ENCODE measurements at places on chromosomes 2 and 18.

- DNase-seq = peak; percentile 28
These were observed 98.3 kb downstream of the PIK3C3 start for GRCh38 chr18:42053188-42053781.

- no peak for DNase-seq
These were observed 420.7 kb downstream of the METTL4 start for GRCh38 chr18:2150566-2150965.

DNA sequence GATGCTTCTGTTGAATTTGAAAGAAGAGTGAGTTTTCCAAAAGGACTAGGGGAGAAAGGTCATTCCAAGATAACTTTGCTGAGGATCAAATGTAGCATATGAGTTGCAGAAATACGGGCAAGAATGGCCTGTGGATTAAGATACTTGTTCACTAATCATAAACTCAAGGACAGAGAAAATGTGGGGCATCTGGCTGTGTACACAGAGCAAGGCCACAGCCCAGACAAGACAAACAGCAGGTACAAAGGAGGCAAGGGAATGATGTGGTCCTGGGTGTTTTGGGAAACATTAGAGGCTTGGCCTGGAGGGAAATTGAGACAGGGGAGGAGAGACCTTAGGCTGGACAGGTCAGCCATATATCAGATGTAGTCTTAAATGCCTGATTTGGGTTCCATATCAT, 254.8 kb downstream of the TTC32 start:
- no peak for DNase-seq

- no peak for DNase-seq
These were observed 162.6 kb downstream of the QPCT start for GRCh38 chr2:37507051-37507410.

DNA sequence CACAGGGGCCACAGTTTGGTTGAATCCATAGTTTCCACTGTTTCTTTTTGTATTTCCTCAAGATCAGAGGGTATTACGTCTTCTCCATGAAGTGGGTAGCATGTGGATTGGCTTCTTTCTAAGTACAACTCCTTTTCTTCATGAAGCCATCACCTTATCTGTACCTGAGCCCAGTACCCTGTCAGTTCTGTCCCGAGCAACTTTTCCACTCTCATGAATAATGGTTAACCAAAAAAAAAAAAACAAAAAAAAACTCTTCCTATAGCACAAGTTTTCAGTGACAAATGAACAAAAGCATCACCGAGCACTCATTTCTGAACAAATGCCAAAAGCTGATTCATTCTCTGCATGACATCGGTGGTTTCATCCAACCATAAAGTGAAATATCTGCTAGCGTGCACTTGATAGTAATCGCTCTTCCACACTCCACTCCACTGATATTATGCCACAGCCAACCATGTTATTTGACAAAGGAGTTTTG, 53.0 kb upstream of the CCDC150 start:
- peak; percentile 81 for DNase-seq

- DNase-seq = no peak
These were observed 3.8 kb upstream of the SEMA4C start for GRCh38 chr2:96873651-96874096.

GRCh38 chr2:208265801-208266552, at the start of gene PIKFYVE:
TSS of gene PIKFYVE (plus strand) at chr2:208266255. CDS start at chr2:208271520, 5,265 bp downstream.
- peak; percentile 98 for DNase-seq

GRCh38 chr2:168490015-168490874, 34.2 kb downstream of the CERS6 start:
- peak; percentile 63 for DNase-seq

GRCh38 chr2:228344531-228344930, 163.0 kb upstream of the SPHKAP start:
- no peak for DNase-seq

DNA sequence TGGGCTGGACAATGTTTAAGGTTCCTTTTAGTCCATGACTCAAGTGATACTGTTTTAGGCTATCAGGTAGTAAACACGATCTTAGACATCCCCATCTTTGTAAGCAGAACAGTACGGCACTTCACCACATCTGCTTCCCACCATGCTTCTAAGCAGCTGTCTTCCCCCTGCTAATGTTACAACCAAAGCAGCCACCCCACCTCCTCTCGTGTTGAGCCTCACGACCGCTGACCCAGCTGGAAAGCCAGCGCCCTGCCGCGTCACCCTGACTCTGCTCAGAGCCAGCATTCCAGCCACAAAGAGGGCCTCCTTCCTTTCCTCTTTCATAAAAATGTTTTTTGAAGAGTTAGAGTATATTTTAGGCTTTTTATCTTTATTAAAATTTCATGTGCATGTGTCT, 9.4 kb downstream of the MTERF4 start:
- peak; percentile 61 for DNase-seq

DNA sequence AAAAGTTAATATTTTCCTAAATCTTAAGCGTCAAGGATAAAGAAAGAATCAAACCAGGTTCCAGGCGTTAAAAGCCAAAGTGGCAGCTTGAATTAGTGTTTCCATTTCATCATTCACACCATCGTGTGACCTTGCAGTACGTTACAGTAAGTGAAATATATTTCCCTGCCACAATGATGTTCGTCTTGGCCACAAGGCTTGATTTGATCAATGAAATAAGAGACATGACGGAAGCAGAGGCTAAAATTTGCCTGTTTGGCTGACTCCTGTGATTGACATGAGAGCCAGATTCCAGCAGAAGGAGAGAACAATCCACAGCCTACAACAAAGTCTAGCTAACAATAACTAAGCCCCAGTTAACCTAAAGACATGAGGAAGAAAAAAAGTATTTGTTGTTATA, 62.0 kb downstream of the ASXL2 start:
- no peak for DNase-seq

- no peak for DNase-seq
These were observed 19.1 kb downstream of the EIF4E2 start for GRCh38 chr2:232569541-232569940.

DNA sequence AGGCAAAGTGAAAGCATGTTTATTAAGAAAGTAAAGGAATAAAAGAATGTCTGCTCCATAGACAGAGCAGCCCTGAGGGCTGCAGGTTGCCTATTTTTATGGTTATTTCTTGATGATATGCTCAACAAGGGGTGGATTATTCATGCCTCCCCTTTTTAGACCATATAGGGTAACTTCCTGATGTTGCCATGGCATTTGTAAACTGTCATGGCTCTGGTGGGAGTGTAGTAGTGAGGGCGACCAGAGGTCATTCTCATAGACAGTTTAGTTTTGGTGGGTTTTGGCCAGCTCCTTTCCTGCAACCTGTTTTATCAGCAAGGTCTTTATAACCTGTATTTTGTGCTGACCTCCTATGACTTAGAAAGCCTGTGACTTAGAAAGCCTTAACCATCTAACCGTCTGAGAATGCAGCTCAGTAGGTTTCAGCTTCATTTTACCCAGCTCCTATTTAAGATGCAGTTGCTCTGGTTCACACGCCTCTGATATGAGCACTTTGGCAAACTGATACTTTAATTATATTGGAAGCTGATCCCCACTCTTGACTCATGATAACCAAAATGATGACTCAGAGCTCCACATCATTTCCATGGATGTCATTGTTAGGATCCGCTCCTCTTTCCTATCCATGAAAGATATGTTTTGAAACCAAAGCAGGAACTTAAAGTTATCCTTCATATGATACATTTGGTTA, 14.5 kb upstream of the ERMN start:
- DNase-seq = no peak

- no peak for DNase-seq
These were observed 367.4 kb downstream of the EPHA4 start for GRCh38 chr2:221204699-221205098.

- DNase-seq = peak; percentile 48
These were observed 45.1 kb upstream of the ACAA2 start for GRCh38 chr18:49858309-49859020.

DNA sequence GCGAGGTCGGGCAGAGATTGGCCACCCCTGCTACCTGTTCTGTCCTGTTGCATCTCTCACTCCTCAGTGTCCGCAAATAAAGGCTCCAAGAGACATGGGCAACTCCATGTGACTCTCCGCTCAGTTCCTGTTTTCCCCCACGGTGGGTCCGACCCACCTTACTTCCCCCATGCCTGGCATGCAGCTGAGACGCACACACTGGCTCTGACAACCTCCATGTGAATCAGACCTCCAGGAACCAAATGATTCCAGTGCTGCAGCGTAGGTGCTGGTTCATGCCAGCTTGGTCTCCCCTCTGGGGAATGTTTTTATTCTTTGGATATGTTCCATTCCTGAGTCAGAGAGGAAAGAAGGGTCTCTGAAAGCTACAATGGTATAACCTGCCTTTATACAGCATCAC, 221.5 kb downstream of the SH3RF3 start:
- no peak for DNase-seq

DNA sequence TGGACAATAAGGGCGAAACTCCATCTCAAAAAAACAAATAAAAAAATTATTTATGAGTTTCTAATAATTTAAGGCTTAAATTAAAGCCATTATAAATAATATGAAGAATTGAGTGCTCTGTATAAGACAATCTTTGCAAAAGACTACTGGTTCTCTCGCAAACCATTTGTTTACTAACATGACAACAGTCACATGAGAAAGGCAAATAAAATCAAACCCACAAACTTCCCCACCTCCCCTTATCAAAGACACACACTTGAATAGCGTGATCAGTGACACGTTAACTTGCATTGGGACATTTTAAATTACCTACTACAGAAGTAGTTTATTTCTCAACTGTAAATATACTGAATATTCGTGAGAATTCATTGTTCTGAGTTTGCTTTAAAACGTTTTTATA, 21.1 kb downstream of the RAB1A start:
- DNase-seq = no peak

DNA sequence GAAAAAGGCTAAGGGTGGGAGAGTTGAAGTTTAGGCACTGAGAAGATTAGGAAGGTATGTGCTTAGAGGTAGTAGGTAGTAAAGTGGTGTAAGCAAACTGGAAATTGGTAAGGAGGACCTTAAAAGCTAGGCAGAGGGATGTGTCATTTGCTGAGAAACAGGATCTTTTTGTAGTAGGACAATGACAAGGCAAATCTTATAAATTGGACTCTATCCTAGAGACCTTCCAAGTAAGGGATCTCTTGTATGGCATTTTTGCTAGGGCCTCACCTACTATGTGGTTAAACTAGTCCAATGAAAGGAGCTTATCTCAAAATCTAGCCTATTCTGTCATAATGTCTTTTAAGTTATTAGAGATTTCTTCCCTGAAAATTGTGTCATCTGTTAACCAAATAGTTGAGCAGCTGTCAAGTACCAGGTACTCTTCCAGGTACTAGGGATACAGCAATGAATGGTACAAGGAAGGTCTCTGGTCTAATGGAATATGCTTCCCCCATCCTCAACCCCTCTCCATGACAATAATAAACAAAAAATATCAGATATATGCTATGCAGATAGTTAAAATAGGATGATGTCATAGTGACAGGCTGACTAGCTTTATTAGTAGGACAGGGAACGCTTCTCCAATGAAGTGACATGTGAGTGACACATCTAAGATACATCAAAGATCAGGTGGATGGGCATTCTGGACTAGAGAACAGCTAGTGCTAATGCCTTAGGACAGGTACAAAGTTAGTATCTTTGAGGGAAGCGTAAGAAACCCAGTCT, 17.7 kb downstream of the RIOK3 start:
- no peak for DNase-seq

DNA sequence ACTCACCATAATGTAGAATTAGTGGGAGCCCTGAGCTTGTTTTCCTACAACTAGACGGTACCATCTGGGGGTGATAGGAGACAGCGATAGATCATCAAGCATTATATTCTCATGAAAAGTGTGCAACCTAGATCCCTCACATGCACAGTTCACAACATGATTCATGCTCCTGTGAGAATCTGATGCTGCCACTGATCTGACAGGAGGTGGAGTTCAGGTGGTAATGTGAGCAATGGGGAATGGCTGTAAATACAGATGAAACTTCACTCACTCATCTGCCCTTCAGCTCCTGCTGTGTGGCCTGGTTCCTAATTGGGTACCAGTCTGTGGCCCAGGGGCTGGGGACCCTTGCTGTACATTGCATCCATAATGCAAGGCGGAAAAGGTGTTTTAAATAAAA, 60.7 kb downstream of the USP34 start:
- no peak for DNase-seq

DNA sequence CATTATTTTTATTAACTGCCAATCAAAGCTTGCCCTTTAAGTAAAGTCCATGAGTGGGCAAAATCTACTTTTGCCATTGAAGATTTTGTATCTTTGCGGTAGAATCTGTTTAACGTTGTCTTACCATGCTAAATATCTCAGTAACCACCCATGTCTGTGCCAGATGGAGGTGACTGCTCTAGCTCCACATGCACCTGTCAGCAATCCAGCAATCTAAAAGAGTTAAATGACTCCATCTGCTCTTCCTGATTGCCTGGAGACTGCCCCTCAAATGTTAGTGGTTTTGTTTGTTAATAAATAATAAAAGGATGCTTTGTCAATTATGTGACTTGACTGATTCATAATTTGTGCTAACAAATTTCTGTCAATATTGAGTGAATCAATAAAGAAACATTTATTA, 141.7 kb downstream of the RBM43 start:
- DNase-seq = no peak

DNA sequence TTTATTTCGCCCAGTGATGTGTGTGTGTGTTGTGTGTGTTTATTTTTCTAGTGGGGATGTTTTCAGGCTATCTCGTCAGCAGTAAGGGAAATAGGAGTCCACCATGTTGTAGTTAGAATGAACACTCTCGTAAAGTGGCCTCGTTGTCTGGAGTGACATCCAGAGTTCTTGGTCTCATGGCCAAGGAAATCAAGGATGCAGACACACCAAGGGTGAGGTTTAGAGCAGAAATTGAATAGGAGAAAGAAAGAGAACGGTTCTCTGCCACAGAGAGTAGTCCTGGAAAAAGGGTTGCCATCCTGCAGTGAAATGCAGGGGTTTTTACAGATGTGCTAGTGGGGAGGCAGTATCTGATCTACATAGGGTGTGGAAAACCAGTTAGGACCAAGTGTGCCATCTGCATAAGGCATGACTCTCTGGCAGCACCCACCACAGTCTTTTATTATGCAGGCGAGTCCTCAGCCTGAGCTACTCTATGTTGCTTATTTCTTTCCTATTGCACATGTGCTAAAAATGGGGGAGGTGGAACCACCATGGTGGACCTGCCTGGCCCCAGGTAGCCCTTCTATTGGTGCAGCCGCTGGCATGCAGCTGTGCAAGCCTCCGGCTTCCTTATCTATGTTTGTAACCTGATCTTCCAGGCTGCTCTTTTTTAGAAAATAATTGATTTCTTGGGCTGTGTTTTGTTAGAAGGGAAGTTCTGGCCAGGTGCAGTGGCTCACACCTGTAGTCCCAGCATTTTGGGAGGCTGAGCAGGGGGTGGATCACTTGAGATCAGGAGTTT, 23.2 kb downstream of the RALB start:
- no peak for DNase-seq

GRCh38 chr2:237662671-237663093, 35.3 kb downstream of the LRRFIP1 start:
- peak; percentile 85 for DNase-seq

- no peak for DNase-seq
These were observed 120.9 kb upstream of the CDH19 start for GRCh38 chr18:66724664-66725356.

Measured in foreskin fibroblast (primary cell).